ENCODE measurements at places on chromosomes 7 and 10.
A peak's percentile ranks its signal among the peaks of the same experiment; 100 is the strongest.

GRCh38 chr7:93751421-93751820 is 139.1 kb downstream of the TFPI2 start:
- DNase-seq, result no peak

GRCh38 chr7:45643630-45644029 is 69.5 kb downstream of the ADCY1 start:
- no peak for DNase-seq

DNA sequence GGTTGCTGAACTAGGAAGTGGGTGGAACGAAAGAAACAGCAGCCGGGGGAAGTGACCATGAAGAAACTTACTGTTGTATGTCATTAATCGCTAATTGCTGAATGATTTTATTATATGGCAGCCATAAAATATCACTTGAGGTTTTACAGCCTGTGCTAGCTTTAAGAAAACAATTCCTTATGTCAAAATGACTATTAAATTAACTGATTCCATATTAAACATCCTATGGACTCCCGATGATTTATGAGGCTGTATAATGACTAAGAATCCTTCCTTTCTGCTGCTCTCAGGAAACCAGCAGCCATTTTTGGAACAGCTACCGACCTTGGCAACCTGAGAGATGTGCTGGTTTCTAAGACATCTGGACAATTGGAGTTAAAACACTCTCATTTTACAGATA is 421.9 kb downstream of the SORCS3 start:
- no peak for DNase-seq

GRCh38 chr7:11193131-11193867 is 219.6 kb downstream of the PHF14 start:
- no peak for DNase-seq

DNA sequence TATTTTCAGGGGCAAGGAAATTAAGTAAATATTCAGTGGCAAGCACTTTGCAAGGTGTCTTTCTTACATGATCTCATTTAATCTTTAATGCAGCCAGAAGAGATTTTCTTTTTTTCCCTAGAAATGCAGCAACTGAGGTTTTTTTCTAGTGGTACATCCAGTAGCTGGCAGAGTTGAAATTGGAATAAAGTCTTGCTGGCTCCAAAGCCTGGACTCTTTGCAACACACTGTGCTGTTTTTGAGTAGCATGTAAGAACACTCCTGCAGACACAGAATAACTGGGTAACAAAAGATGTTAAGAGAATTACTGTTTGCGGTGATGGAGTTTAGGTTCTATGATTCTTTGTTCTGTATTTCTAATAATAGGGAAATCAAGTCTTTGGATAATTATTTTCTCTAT is 123.6 kb downstream of the PON1 start:
- DNase-seq, result no peak

- no peak for DNase-seq
Observed at GRCh38 chr10:8312781-8313180, 258.3 kb downstream of the GATA3 start.

DNA sequence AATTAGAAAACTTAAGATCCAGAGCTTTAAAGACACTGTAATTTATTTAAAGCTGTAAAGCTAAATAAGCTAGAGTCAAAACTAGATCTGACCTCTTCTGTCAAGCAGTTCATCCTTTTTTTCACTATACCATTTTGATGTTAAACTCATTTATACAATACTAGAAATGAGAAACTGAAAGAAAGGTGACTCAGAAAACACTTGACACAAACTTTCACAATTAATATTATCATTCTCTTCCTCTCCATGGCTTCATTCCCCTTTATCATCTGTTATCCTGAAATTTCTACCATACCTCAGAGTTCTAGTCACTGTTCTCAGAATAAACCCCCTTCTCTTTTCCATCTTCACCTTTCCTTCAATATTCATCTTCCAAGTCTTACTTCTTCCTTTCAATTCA is 1.3 kb downstream of the FIGNL1 start:
- DNase-seq, result no peak

GRCh38 chr10:78528749-78529204 is 495.1 kb downstream of the RPS24 start:
- no peak for DNase-seq

DNA sequence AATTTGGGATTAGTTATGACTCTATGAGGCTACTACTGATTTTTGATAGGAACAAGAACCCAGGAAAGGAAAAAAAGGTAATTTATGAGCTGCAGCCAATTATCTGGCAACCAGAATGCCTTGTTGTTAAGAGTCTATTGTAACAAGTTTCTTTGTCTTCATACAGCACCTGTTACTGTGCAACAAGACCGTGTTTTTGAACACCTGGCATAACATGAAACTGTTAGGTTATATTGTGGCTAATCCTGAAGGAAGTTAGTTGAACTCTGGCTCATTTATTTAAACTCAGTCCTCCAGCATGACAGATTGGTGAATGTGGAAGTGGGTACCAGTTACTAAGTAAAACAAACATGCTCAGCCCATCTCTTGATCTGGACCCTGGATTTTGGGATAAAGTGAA is 33.0 kb downstream of the RALA start:
- DNase-seq, result no peak

DNA sequence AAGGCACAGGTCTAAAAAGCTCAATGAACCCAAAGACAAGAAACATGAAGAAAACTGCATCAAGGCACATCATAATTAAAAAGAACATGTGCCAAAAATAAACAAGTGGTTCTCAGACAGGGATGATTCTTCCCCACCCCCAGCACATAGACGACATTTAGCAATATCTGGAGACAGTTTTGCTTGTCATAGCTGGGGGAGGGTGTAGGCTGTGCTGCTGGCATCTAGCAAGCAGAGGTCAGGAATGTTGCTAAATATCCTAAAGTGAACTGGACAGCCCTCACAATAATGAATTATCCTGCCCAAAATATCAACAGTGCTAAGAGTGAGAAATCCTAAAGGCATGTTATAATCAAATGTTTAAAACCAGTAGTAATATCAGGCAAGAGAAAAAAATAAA is 122.6 kb downstream of the MICU1 start:
- no peak for DNase-seq

GRCh38 chr10:113716109-113716910 is 35.2 kb upstream of the PLEKHS1 start:
- DNase-seq, result no peak

DNA sequence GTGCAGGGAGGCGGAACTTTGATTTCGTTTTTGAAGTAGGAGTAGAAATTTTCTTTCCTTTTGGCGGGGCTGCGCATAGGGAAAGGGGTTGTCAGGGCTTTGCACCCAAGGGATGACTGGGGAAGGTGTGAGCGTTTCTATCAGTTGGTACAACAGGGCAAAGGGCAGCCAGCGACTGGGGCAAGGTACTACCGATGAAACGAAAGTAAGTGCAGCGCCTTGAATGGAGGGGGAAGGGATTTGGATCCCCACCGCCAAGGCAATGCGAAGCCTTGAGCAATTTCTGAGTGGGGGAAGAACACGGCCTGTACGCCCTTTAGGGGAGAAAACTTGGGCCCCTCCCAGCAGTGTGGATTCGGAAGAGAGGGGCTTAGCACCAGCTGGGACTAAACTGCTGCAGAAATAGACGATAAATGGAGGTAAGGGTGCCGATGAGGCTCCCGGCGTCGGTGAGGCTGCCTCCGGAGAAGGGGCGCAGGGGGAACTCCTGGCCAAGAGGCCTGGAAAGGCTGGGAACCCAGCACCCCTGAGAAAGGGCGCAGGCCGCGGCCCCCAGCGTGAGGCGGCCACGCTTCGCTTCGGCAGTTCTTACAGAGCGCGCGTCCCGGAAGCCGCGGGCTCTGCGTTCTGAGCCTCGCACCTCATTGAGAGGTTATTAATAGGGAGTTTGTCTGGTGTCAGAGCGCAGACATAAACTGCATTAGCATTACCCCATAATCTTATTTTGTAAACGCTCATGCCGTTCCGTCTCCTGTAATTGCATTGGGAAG is 10.0 kb upstream of the TLX1 start:
- peak; percentile 52 for DNase-seq

DNA sequence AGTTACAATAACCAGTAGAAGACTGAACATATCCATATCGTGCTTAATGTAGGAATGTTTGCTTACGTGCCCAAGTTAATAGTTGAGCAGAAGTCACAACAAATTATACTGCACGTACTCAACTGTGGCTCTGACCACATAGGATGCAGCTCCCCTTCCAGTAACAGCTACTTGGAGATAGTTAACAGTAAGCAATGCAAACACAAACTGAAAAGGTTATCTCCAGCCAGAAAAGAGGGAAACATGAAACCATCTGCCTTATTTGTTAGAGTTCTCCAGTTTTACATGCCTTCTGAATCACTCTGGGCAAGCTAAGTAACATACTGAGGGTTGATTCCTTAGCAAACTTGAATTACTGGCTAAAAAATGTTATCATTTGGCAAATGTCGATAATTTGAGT is 9.8 kb downstream of the DHX32 start:
- no peak for DNase-seq

GRCh38 chr7:103059471-103059870 is 15.1 kb downstream of the FBXL13 start:
- no peak for DNase-seq

- DNase-seq, result no peak
Observed at GRCh38 chr7:19209166-19209696, 64.0 kb upstream of the FERD3L start.

DNA sequence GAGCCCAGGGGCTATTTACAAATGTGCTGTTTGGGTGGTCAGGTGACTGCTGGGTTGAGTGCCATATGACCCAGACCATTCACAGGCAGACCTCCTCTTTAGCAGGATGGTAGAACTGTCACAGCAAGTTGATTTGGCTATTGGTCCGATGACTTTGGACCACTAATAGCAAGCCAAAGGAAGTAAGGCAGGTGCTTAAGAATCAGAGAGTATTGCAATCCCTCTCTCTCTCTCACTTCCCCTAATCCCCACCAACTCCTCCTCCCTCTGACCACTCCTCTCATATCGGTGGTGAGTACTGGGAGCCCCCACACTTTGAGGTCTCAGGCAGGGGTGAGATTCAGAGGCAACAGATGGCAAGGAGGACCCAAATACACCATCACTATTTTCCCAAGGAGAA is 165.3 kb downstream of the TRIL start:
- no peak for DNase-seq

All from activated naive CD4-positive, alpha-beta T cell treated with anti-CD3 and anti-CD28 coated beads for 36 hours (primary cell).